Chondrocyte (in vitro differentiated cells): ENCODE measurements at places on chromosomes 16 and 17. TPM values are rescaled to one million over a fixed set of nuclear protein-coding genes. Genes with fewer than 3 reads are reported as not detected.

Gene IL4R
- 30.1 to 47.7 TPM (median 41.0 TPM) in 3 replicates for total RNA-seq

Gene TPSG1
- total RNA-seq: not detected in 3 replicates

Gene SPAG9
- 86.7 to 96.1 TPM (median 92.7 TPM) in 3 replicates for total RNA-seq

DNA sequence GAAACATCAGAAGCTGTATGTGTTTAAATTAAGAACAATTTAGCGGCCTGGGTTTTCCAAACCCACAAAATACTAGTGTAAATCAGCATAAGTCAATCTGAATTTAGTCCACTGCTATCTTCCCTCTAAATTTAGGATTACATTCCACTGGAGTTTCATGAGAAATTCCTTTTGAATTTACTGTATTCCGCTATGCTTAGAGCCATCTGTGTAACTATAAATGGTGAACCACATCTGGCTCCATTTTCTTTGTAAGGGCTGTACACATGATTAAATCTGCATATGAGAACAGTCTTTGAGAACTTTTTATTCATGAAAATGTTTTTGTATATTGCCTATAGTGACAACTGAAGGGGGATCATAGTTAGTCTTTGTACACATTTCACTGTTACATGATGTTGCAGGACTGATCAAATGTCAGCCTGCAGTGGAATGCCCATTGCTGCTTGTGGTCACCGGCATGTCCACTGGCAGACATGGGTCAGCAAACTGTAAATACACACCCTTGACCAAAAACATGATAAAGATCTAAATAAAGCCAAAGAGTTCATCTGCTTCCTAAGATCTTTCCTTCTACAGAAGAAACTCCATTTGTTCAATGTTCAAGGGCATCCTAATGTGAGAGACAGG lies 36.8 kb downstream of the RPGRIP1L start:
- DNase-seq: no peak

DNA sequence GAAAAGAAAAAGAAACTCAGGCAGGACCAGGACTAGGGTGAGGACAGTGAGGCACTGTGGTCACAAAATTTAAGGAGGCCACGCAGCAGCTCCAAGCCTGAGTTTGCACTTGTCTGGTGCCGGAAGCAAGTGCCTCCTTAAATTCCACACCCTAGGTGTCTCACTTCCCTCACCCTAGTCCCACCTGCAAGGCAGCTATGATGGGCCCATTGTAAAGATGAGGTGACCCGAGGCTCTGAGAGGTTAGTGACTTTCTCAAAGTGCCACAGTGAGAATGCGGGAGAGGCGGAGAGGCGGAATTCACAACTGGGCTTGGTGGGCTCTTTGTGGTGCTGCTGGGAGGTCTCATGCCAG lies 21.5 kb upstream of the EEF2K start:
- no peak for DNase-seq

- peak; percentile 98 for DNase-seq
Measured at GRCh38 chr16:2267913-2268666, at the start of gene RNPS1. TSS of gene RNPS1 (minus strand) at chr16:2268126. CDS start at chr16:2264643, 3,483 bp downstream.

- no peak for DNase-seq
Measured at GRCh38 chr17:6575596-6575988, 19.2 kb upstream of the PITPNM3 start.

- DNase-seq: no peak
Measured at GRCh38 chr16:11187522-11188023, 68.4 kb downstream of the SOCS1 start.

- DNase-seq: no peak
Measured at GRCh38 chr16:66116163-66117002, 250.1 kb upstream of the CDH5 start.

GRCh38 chr17:63929860-63930766 lies 2.0 kb downstream of the CD79B start:
- no peak for DNase-seq

DNA sequence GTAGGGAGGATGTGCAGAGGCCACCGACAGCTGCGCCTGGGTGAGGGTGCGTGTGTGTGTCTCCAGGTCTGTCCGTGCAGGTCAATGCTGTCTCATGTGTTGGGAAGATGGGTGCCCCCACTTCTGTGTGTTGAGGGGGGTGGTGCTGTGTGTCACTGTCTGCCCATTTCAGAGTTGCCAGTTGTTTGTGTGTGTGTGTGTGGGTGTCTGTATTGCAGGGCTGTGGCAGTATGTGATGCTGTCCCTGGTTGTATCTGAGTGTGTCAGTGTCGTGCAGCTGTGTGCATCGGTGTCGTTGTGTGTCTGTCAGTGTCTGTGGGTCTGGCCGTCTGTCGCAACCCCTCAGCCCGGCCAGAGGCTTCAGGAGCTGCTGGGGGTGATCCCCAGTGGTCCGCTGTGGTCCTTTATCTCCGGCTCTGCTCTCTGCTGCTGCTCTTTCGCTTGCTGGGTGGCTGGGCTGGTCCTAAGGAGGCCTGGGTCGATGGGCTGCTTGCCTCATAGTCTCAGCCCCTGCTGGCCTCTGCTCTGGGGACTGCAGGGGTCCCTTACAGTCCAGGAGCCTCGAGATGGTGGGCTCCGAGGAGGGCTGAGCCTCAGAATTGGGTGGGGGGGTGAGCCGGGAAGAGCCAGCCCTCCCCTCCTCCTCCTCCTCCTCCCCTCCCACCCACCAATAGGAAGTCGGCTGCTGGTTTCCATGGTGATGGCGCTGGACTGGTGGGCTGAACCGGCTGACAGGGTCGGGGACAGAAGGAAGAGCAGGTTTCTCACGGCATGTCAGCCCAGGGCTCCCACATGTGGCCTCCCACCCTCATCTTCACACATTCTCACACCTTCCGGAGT lies at the start of gene TSPOAP1:
Gene TSPOAP1, minus strand, starts transcription at position 601 of the 840 bp plus-strand sequence. CDS start 875 bp downstream, outside the sequence.
- DNase-seq: peak; percentile 78

DNA sequence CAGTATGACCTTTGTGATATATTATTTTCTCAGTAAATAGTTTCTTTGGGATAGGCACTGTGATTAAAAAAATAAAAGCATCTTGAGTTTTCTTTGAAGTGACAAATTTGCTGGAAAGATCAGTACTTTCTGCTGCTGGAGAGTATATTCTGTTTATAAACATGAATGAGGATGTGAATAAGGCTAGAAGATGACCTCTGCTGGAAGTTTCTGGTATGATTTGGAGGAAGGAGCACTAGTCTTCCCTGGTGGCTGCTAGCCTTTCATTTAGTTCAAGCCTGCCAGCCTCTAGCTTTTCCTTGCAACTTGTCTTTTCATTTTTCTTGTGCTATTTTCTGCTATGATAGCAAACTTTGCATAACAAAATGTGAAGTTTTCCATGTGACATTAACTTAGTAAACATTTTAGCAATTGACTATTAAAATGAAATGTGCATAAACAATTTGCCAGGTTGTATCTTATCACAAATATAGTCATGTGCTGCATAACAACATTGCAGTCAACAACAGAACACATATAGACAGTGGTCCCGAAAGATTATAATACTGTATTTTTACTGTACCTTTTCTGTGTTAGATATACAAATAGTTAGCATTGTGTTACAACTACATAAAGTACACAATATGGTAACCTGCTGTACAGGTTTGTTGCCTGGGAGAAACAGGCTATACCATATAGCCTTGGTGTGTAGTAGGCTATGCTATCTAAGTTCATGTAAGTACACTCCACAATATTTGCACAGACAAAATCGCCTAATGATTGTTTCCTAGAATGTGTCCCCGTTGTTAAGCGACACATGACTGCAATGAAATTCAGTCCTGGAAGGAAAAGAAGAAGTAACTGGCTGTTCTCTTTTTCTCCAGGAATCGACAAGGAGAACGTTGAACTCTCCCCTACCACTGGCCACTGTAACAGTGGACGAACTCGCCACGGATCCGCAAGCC lies 18.1 kb upstream of the RAB11FIP4 start:
- DNase-seq: no peak

DNA sequence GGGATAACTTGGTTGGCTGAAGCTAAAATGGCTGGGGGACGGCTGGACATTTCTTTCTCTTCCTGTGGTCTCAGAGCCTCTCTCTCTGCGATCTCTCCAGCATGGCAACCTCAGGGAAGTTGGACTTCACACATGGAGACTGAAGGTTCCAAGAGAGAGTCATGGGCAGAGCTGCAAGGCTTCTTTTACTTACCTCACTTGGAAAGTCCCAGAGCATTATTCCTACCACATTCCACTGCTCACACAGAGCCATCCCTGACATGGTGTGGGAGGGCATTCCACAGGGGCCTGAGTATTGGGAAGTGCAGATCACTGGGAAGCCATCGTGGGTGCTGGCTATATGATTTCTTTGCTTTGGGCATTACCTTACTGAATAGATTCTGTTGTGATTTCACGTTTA lies 9.8 kb upstream of the SLC6A2 start:
- no peak for DNase-seq

DNA sequence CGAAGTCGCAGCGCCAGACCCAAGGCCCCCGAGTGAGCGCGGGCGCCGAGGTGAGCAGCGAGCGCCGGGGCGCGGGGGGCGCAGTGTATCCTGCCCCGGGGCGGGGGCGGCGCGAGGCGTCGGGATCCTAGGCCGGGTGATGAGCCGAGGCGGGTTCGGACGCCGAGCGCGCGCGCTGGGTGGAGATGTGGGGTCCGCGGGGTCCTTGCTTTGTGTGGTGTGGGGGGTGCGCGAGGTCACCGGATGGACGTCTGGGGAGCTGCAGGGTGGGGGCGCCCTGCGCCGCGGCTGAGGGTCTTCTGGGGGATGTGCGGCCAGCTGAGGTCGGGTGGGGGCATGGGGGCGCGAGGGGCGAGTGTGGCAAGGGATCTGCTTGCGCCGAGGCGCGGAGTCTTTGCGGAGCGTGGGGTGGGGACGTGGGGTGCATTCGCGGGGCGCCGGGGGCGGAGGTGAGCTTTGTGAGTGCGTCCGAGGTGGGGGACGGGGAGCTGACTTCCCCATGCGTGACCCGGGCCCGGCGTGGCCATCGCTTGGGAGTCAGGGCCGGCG lies 560 bp downstream of the RAI1 start:
- DNase-seq: no peak

GRCh38 chr17:42277342-42277712 lies 1.1 kb upstream of the STAT5B start:
- no peak for DNase-seq

- no peak for DNase-seq
Measured at GRCh38 chr17:40287159-40287493, 553 bp upstream of the CDC6 start.

- DNase-seq: no peak
Measured at GRCh38 chr17:60559995-60560859, 34.2 kb upstream of the APPBP2 start.

GRCh38 chr16:84260766-84261554 lies 21.1 kb upstream of the KCNG4 start:
- peak; percentile 87 for DNase-seq

GRCh38 chr17:57442914-57443571 lies 186.7 kb downstream of the MSI2 start:
- no peak for DNase-seq

DNA sequence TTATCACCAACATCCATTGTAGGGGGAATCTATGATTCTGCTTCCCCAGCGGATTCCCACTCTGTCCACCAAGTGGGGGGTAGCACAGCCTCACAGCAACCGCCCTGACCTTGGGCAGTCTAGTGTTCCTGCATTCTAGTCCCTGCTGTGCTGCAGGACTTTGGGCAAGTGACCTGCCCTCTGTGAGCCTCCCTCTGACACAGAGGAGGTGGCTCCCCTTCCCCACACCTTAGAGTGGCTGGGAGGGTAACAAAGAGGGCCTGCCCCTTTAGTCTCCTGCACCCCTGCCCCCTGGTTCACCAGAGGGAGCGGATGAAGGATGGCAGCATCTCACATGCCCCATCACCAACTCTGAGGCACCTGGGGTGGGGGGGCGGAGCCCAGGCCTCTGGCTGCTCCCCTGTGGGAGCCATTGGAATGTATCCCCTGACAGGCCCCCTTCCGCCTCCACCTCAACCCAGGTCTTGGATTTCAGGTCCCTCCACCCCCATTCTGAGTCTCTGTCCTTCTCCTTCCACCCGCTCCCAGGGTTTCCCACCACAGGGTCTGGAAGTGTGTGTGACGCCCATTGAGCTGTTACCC lies 10.1 kb downstream of the GAS2L2 start:
- DNase-seq: no peak

DNA sequence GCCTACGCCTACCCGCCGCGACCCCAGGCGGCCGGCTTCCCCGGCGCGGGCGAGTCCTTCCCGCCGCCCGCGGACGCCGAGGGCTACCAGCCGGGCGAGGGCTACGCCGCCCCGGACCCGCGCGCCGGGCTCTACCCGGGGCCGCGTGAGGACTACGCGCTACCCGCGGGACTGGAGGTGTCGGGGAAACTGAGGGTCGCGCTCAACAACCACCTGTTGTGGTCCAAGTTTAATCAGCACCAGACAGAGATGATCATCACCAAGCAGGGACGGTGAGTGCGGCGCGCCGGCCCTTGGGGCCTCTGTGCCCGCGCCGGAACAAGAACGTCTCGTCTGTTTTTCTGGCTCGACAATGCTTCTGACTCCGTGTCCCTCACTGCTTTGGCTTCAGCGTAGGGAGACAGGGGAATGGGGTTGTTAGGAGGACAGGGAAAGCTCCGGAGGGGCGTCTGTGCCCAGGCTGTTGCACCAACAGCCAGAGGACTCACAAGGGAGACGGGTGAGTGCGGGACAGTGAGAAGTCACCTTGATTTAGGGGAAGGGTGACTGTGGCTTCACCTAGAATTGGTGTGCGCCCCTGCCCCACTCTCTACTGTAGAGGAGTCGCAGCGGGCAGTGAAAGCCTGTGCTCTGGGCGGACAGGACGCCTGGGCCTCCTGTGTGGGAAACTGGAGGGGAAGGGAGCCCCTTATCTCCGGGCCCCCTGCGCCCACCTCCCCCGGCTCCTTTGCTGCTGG lies 806 bp downstream of the TBX21 start:
- DNase-seq: peak; percentile 66

DNA sequence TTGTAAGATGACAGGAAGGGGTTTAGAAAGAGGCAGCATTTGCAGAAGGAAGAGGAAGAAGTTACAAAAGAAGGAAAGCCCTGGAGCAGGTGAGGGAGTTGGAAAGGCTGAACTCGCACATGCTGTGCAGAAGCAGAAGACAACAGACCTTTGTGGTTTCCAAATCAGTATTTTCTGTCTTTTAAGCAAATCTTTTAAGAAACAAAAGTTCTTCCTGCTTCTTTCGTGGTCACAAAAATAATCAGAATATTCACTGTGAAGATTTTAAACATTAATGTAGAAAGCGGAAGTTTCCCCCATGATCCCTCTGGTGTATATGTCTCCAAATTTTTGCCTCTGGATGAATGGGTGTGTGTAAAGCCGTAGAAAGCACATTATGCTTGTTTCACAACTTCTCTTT lies 25.8 kb downstream of the ZNRF1 start:
- no peak for DNase-seq

DNA sequence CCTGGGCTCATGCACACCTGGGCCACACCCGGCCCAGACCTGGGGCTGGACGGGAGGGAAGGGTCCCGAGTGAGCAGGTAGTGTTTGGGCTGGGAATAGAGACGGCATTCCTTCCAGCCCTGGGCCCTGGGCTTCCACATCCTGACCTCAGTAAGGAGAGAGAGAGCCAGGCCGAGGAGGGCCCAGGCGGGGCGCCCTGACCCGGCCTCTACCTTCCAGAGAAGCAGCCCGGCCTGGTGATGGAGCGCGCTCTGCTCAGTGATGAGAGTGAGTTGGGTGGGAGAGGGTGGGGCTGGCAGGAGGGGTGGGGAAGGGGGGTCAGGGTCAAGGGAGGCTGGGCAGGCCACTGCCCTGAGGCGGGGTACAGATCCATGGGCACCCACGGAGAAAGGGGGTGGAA lies 13.6 kb upstream of the MYO15B start:
- no peak for DNase-seq
